Muscle of arm (tissue), 14 donors: ENCODE measurements at places on chromosomes 7 and 10. TPM values are rescaled to one million over a fixed set of nuclear protein-coding genes. Genes with fewer than 3 reads are reported as not detected.

The PTN gene
- 49.2 TPM for polyA plus RNA-seq

The FOXP2 gene
- 12.8 TPM for polyA plus RNA-seq

The PDK4 gene
- polyA plus RNA-seq: 21.0 TPM

- DNase-seq: no peak
These were observed 63.3 kb upstream of the PAPSS2 start for GRCh38 chr10:87596351-87596750.

DNA sequence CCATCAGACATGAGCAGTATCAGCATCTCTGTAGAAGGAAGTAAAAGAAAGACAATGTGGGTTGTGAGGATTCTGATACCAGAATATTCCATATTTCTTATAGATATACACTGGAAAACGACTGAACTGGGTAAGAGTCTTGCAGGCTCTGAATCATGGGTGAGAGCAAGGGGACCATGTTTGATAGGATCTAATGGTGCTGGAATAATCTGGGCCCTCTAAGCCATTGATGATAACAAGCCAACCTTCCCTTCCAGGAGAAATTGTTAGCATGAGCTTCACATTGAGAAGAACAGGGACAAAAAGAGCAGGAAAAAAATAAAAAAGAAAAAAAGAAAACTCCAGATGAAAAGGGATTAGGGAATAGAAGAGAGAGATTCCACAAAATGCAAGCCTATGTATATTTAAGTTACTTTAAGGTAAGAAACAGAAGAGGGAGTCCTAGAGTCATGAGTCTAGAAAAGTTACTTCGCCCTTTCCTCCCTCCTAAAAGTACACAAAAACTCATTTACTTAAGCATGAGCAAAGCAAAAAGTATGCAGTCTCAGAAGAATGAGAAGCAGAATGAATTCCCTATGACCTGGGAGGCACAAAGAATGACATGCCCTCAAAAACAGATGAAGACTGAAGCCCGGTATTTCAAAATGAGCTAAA lies 181.9 kb downstream of the TMEM26 start:
- DNase-seq: no peak

GRCh38 chr7:33278095-33278494 lies 148.7 kb downstream of the BBS9 start:
- no peak for DNase-seq

GRCh38 chr7:101411508-101411874 lies 48.8 kb downstream of the COL26A1 start:
- no peak for DNase-seq

- no peak for DNase-seq
These were observed 34.6 kb downstream of the CARD11 start for GRCh38 chr7:3009086-3009485.

- DNase-seq: no peak
These were observed 53.0 kb downstream of the CUL2 start for GRCh38 chr10:35037104-35037503.

GRCh38 chr10:76302961-76303630 lies 871.7 kb downstream of the LRMDA start:
- no peak for DNase-seq

DNA sequence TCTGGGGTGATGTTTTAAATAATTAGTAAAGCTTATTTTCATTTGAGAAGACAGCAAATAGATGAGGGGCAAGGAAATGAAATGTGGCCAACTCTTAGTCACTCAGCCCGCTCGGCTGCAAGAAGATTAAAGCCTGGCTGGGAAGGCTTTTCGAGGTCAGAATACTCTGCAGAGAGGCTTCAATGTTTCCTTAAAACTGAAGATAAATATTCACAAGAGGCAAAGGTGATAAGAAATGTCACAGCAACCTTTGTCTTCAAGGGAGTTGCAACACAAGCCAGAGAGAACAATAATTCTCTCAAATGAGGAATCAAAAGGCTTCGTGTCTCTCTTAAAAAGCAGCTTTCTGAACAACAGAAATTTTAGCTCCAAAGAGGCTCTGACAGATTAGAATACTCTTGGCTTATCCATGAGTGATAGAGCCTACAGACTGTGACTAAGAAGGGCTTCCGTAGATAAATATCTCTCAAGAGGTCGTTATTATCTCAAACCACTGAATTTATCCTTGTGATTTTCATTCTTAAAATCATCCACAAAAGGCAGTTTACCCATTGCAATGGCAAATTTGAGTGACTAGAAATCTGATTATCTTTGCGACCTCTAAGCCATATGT lies 92.5 kb downstream of the KLF6 start:
- no peak for DNase-seq

- no peak for DNase-seq
These were observed 214.0 kb upstream of the TMEM72 start for GRCh38 chr10:44697116-44697515.

DNA sequence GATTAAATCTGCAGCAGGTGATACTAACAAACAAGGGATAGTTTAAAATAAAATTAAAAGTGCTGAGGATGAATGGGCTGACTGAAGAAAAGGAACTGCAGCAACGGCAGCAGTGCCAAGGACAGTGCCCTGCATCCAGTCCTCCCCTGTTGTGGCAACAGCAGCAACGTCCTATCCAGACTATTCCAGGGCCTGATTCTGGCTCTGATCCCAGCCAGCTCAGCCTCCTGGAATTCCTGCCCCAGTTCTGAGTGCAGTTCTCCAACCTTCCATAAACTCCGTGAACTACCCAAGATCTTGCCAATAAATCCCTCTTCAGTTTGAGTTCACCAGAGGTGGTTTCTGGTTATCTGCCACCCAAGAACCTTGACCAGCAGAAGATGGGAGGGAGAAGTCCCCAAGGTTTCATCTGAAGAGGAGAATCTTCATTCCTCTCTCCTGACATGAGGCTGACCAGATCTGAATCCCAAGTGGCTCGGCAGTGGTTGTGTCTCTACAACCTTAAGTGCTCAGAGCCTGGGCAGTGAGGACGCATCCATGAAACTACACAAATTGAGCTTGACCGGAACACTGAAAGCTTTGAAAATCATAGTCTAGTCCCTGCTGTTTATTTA lies 115.8 kb downstream of the SORBS1 start:
- DNase-seq: no peak

DNA sequence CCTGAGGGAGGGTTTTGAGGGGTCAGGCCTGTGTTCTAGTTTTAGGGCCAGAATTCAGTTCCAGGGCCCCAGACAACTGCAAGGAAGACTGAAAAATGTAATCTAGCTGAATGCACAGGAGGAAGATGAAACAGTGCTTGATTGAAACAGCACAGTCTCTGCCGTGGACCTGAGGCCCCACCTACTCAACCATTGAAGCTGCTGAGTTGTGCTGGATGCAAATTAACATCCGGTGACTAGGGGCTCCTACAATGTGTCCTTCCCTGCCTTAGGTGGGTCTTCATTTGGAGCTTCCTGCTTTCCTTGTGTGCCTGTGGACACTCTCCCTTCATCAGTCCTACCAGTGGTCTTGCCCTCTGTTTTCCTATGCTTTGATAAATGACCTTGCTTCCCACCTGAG lies 5.7 kb downstream of the GLRX3 start:
- DNase-seq: no peak
